ENCODE measurements at places on chromosomes 6 and 20.
A peak's percentile ranks its signal among the peaks of the same experiment; 100 is the strongest.

- peak; percentile 93 for DNase-seq
- H3K4me3 ChIP-seq, result peak overlapping the region; percentile 99
- H3K27ac ChIP-seq, result peak overlapping the region; percentile 80
- H3K36me3 ChIP-seq, result peaks cover 75% of the 10 kb centered on the region
- H3K4me1 ChIP-seq, result peaks cover 40% of the 10 kb centered on the region
Measured at GRCh38 chr6:30678964-30679726, 6.3 kb upstream of the DHX16 start.

DNA sequence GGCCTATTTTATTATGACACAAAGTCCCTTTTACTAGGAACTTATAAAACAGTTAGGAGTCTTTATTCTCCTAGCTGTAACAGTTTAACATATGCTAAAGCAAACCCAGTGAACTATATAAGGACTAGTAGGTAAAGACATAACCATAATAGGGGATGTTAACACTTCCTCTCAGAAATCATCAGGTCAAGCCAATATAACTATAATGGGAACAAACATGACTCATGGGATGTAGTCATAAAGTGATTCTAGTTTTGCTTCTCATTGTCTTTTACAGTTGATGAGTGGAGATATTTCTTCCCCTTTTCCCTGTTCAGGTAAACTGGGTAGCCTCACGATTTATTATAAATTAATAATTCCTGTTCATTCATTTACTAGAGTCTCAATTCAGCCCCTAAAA is 9.7 kb downstream of the PTCHD4 start:
- no peaks in the 10 kb centered on the region for H3K27me3 ChIP-seq
- DNase-seq, result no peak
- H3K36me3 ChIP-seq, result no peaks in the 10 kb centered on the region
- no peaks in the 10 kb centered on the region for H3K4me1 ChIP-seq
- no peak overlapping the region for H3K4me3 ChIP-seq
- H3K27ac ChIP-seq, result no peak overlapping the region

DNA sequence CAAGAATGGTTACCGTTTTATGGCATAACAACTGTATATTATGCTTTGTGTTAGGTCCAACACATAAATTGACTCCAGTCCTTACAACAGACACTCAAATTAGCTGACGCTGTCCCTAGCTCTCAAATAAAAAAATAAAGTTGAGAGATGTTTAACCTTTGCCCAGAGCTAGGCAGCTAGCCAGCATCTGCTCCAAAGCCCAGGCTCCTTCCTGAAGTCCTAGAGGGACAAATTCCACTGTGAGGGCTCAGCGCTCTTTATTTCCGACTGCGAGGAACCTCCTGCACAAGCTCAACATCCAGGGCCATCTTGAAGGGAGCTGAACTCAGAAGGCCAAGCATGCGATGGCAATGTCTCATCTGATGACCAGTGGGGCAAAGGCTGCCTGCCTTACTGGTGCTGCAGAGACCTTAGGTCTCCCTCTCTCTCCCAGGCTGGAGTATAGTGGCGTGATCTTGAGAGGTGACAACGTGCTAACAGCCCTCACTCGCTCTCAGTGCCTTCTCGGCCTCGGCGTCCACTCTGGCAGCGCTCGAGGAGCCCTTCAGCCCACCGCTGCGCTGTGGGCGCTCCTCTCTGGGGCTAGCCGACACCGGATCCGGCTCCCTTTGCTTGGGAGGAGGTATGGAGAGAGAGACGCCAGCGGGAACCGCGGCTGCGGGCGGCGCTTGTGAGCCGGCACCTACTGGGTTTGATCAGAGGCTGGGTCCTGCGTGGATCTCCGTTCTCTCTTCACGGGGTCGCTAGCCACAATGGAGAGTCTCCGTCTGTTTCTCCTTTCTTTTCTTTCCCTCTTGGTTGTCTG is 24.7 kb upstream of the GFOD1 start:
- DNase-seq, result no peak
- H3K27ac ChIP-seq, result no peak overlapping the region
- H3K27me3 ChIP-seq, result peaks cover 6% of the 10 kb centered on the region
- no peak overlapping the region for H3K4me3 ChIP-seq

DNA sequence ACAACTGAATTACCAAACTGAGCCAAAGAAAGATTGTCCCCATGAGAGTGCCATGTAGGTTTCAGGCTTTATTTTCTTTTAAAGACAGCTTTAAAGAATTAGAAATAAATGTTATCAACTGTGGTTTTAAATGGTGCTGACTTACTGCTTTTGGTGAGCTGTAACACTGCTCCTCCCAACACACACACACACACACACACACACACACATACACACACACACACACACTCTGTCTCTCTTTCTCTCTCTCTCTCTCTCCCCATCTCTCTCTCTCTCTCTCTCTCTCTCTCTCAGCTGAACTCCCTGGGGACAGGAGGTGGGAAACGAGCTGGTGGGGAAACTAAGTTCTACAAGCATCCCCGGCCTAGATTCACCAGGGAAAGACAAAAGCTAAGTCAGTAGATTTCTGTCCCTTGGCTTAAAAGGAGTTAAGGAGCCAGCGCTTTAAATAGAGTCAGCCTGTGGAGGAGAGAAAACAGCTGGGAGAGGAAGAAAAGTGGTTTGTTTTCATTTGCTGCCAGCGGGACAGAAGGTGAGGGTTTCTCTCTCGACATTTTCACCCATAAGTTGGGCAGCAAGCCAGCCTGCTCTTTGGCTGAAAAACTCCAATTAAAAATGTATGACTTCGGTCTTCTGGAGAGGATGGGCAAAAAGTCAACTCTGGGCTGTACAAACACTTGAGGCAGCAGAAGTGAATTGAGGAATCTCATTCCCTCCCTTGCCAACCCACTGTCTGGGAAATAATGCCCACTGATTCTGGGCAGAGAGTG is 27.4 kb downstream of the CBLN4 start:
- no peaks in the 10 kb centered on the region for H3K4me1 ChIP-seq
- H3K27me3 ChIP-seq, result no peaks in the 10 kb centered on the region
- no peaks in the 10 kb centered on the region for H3K36me3 ChIP-seq

DNA sequence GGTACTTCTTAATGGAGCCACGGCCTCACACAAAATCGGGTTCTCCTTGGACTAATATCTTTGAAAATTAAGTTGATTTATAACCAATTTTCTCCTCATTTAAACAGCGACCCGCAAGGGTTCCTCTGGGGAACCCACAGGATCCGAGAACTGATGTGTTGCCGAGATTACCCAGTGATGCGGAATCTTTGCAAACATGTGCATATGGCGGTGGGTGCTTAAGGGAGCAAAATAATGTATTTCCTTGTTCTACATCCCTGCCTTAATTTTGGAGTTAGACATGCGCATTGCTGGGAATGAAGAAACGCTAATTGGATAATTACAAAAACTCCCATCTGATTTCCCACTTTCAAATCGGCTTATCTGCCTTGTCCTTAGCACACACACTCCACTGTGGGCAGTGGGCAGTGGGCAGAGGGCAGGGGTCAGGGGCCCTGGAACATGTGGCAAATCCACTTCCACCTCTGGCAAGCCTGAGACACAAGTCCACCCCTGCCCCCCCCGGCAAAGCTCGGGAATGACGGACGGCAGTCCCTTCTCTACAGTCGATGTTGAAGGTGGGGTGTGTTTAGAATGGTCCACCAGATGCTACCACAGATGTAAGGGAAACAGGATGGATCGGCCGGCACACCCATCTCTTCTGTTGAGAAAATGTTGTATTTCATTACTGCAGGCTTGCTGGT is 137.4 kb upstream of the CDH4 start:
- no peaks in the 10 kb centered on the region for H3K36me3 ChIP-seq
- H3K4me1 ChIP-seq, result no peaks in the 10 kb centered on the region
- no peak for DNase-seq
- H3K27me3 ChIP-seq, result peaks cover 4% of the 10 kb centered on the region

- no peak for DNase-seq
- H3K27ac ChIP-seq, result peak overlapping the region; percentile 22
- peaks cover 4% of the 10 kb centered on the region for H3K27me3 ChIP-seq
- H3K36me3 ChIP-seq, result no peaks in the 10 kb centered on the region
Measured at GRCh38 chr6:70353448-70353847, 50.6 kb upstream of the COL9A1 start.

DNA sequence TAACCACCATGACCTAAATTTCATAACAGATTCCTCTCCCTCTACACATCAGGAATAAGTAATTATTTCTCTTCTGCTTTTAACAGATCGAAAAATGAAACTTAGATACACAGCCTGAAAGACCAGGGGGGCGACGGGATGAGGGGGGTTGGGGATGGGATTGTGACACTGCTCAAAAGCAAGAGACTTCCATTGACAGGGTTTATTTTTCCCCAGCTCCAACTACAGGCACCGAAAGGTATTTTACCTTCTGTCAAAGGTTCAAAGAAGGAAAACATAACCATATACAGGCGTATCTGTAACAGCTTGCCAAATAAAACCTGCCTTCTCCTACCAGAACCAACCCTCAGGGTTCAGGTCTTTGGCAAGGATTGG is 1.3 kb downstream of the EPHA7 start:
- H3K4me1 ChIP-seq, result peaks cover 26% of the 10 kb centered on the region
- peaks cover 59% of the 10 kb centered on the region for H3K27me3 ChIP-seq
- H3K36me3 ChIP-seq, result no peaks in the 10 kb centered on the region
- no peak for DNase-seq
- no peak overlapping the region for H3K4me3 ChIP-seq

DNA sequence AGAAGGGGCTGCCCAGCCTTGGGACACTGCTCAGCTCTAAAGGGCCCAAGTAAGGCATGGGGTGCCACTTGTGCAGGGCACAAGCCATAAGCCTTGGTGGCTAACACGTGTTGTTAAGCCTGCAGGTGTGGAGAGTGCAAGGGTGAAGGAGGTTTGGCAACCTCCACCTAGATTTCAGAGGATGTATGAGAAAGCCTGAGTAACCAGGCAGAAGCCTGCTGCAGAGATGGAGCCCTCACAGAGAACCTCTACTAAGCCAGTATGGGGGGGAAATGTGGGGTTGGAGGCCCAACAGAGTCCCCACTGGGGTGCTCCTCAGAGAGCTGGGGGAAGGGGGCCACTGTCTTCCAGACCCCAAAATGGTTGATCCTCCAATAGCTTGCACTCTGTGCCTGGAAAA is 32.6 kb downstream of the SERINC1 start:
- no peak for DNase-seq
- no peak overlapping the region for H3K4me3 ChIP-seq
- H3K27ac ChIP-seq, result no peak overlapping the region
- H3K4me1 ChIP-seq, result no peaks in the 10 kb centered on the region
- peaks cover 72% of the 10 kb centered on the region for H3K36me3 ChIP-seq
- H3K27me3 ChIP-seq, result no peaks in the 10 kb centered on the region

DNA sequence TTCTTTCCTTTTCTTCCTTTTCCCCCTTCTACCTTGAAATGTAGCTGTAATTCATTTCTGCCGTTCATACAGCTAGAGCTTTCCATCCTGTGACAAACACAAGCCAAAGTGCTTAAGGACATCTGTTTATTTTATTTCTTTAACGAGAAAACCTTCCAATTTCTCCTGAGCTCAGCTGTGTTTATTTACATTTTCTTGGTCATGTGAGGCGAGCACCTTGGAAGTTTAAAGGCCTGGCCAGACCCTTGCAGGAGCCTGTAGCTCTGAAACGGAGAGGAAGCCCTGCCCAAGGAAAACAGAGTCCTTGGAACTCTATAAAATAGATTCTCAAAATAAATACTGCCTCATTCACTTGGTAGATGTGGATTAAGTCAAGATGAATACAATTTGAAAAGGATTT is 223.1 kb downstream of the EYA2 start:
- H3K4me3 ChIP-seq, result no peak overlapping the region
- H3K4me1 ChIP-seq, result no peaks in the 10 kb centered on the region
- peaks cover 19% of the 10 kb centered on the region for H3K27me3 ChIP-seq

DNA sequence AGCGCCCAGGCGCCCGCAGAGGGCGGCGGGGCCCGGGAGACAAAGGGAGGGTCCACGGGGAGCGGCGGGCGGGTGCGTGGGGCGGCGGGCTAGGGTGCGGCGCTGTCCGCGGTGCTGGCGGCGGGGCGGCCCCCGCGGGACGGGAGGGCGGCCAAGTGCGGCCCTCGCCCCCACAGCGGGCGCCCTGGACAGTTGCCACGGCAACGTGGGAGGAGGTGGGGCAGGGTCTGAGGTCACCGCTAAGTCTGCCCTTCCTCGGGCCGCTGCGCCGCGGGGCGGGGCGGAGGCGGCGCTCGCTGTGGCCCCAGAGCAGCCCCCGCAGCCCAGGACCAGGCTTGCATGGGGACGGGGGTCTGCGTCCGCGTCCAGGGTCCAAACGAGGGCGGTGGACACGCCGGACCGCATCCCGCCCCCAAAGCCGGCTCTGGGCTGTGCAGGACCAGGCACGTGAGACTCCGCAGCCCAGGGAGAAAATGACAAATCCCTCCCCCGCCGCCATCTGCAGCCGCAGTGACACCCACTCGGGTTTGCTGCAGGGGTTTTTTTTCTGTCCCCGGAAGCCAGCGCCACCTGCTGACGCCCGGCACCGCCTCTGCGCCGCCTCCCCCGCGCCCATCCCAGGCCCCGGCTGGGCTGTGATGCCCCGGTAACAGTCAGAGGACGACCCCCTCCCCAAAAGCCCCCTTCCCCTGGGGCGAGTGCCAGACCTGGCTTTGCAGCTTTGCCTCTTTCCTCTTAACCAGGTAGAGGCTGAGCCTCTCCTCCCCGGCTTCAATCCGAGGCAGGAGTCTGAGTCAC is 36.8 kb downstream of the YTHDF1 start:
- peaks cover 90% of the 10 kb centered on the region for H3K27me3 ChIP-seq
- peaks cover 7% of the 10 kb centered on the region for H3K4me1 ChIP-seq
- no peaks in the 10 kb centered on the region for H3K36me3 ChIP-seq
- peak; percentile 72 for DNase-seq
- H3K4me3 ChIP-seq, result no peak overlapping the region

GRCh38 chr6:52994839-52995088 is 320 bp downstream of the GSTA4 start:
- DNase-seq, result peak; percentile 47
- H3K36me3 ChIP-seq, result peaks cover 13% of the 10 kb centered on the region
- peak overlapping the region; percentile 99 for H3K27ac ChIP-seq
- peak overlapping the region; percentile 85 for H3K4me3 ChIP-seq

DNA sequence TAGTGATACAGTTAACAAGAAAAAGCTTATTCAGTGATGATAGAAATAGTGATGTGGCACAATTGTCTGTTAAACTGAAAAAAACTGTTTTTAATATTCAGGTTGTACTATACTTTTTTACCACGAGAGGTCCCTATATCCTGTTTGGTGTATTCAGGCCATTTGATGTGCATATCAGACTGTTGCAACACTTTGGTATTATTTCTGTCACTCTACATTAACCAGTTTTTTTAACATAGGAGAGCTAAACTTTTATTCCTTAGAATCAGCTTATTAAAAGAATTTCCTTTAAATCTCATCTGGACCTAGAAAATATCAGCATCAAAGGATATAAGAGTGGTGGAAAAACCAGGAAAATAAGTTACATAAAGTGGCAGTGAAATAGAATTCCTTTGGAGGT is 36.8 kb downstream of the TSPYL4 start:
- DNase-seq, result no peak
- H3K4me1 ChIP-seq, result no peaks in the 10 kb centered on the region
- H3K27me3 ChIP-seq, result no peaks in the 10 kb centered on the region
- no peaks in the 10 kb centered on the region for H3K36me3 ChIP-seq
